ENCODE measurements at places on chromosomes 5 and 9.

DNA sequence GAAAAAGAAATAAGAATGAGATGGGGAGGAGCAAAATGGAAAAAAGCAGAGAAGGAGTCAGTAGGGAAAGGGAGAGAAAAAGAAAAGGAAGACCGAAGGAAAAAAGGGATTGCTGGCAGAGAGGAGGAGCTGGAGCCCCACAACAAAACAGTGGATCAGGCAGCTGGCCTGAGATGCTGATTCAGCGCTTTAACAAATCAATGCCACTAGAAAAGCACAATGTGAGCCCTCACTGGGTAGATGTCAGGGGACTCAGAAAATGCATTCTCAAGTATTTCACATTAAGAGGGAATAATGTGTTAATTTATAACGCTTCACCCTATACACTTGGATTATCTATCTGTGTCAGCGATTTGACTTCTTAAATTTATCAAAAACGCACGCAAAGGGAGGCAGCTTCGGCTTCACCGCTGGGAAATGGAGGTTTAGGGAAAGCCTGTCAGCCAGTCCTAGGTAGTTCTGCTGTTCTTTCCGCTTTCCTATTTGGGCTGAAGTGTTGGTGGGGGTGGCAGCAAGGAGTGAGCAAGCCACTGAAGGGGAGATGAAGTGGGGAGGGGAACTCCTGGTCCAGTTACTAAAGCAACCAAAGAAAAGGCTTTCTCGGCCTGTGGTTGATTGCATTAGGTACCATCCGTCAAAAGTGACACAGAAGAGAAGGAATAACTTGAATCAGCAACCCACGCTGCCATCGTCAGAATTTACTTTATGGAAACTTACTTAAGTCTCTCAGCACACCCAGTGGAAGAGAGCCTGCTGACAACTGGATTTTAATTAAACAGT is 161.6 kb downstream of the BNC2 start:
- DNase-seq: no peak

DNA sequence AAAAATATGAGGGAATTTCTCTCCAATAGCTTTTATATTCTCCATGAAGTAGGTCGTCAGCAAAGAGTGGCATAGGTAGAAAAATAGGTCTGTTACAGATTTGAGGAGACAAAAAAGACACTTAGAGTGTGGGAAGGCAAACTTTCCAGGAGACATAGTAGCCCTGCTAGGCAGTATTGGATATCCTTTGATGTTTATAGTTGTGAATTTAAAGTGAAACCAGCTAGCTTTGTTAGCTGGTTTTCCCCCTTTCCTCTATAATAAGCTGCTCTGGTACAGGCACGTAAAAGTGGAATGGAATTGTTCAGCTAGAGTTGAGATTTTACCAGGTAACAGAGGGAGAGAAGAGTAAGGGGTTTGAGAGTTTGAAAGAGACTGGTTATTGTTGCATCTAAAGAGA is 17.1 kb upstream of the APC start:
- DNase-seq: no peak

- no peak for DNase-seq
Measured at GRCh38 chr9:106897236-106897635, 34.3 kb downstream of the ZNF462 start.

DNA sequence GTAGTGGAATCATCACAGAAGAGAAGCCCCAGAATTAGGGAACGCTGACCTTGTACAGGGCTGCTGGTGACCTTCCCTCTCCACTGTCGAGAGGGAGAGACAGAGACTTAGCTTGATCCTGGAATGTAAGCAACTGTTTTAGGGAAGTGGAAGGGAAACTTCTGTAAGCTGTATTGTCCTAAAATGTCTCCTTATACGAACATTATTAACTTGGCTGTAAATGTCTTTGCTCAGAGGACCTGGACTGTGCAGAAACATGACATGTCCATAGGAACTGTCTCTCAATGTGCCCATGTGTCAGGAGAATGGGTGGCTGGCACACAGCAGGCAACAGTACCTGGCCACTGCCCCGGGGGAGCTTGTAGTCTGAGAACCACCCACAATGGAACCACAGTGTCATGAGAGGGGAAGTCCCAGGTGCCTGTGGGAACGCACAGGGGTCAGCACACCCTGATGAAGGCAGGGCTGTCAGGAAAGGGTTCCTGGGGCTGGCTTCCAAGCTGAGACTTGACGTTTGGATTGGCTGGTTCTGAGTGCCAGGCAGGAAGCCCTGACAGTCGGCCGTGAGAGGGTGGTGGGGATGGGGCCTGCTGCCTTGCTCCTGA is 34.0 kb downstream of the DAP start:
- DNase-seq: no peak

- no peak for DNase-seq
Measured at GRCh38 chr5:39616131-39616530, 191.4 kb upstream of the DAB2 start.

- peak; percentile 78 for DNase-seq
Measured at GRCh38 chr5:154221371-154221896, 30.9 kb downstream of the GALNT10 start.

- peak; percentile 5 for DNase-seq
Measured at GRCh38 chr5:126031989-126032716, 391.1 kb upstream of the GRAMD2B start.

DNA sequence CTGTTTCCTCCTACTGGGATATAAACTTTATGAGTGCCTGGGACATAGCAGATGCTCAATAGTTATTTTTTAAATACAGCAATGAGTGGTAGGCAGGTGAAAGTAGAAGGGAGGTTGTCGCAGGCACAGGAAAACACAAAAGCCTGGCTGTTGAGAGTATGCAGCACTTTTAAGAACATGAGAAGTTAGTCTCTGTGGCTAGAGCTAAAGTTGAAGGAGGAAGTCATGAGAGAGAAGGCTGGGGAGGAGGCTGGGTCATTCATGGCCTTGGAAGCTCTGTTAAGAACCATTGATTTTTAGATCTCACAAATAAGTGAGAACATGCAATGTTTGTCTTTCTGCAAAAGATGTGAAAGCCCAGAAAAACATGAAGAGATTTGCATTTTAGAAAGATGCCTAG is 126.7 kb downstream of the PRKACG start:
- no peak for DNase-seq

DNA sequence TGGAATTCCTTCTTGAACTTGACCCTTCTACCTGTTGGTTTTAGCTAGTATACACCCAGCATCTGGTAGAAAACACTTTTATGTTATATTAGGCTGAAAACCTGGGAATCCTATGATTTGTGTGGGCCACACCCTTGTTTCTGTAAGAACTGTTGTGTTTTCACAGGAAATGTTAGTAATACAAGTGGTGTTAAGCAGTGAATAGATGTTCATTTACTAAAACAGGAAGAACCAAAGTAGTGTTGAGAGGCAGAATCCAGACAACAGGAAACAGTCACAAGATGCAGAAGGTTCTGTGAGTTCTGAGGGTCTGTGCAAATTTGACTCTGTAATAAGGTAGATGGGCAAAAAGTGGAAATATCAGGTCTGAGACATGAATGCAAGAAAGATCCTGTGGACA is 73.0 kb upstream of the RAI14 start:
- DNase-seq: no peak

DNA sequence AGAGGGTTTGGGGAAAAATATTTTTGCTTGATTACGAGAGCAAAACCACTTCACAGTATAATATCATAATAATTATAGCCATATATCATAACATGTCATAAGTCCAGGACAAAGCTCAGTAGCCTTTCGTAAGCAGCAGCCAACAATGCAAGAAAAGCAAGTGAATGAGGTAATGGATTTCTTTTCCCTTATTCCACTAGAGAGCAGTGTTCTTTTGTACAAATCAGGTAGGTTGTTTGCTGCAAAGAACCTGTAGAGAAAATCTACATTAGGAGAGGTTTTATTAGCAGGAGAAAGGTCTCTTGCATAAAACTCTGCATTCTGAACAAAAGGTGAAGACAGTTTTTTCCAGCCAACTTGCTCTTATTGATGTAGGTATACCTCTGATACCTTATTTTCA is 1033.4 kb downstream of the TLE4 start:
- DNase-seq: peak; percentile 24

DNA sequence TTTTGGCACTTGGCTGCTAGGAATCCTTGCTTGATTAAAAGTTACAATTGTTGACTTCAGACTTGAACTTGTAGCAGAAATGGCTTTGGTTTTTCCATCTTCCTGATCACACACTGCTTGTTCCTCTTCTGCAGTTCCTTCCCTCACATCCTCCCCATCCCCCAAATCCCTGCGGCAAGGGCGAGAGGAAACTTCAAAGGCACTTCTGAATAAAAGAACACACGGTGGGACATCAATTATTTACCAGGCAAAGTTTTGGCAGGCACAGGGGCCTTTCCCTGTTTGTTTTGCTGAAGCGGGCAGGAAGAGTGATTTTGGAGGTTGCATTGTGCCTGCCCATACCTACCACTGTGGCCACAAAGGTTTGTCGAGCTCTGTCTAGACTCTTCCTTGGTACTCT is 260.9 kb downstream of the KIF4B start:
- no peak for DNase-seq

DNA sequence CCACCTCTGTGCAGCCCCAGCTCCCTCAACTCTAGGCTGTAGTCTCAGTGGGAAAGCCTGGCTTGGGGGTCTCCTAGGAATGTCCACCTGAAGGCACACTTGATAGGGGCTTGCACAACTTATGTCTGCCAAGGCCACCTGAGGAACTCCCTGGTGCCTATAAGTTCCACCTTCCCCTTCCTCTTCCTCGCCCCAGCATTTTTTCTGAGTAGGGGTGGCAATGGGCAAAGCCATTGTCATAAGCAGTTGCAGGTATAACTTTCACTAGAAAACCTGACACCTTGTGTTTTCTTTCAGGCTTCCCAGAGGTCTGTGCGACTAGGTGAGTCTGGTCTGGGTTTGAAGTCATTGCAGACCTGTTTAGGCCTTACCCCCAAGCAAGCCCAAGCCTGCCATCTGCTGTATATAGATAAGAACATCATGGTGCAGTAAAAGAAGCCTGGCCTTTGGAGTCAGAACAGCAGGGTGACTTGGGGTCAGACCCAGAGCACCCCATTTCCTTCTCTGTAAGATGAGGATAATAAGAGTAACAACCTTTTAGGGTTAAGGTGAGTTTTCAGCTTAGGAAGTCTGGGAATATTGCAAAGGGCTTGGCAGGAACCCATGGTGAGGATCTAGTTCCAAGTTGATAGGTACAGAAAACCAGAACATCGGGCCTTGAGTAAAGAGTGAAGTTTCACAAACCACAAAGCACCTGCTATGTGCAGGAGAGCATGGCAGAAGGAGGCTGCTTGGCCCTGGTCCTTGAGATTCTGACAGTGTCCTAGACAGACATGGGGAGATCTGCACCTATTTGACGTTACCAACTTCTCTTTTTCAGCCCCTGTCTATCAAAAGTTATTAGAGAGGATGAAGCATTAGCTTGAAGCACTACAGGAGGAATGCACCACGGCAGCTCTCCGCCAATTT is 33.8 kb downstream of the TGFBI start:
- no peak for DNase-seq

- no peak for DNase-seq
Measured at GRCh38 chr5:14598225-14598624, 16.6 kb downstream of the OTULINL start.

DNA sequence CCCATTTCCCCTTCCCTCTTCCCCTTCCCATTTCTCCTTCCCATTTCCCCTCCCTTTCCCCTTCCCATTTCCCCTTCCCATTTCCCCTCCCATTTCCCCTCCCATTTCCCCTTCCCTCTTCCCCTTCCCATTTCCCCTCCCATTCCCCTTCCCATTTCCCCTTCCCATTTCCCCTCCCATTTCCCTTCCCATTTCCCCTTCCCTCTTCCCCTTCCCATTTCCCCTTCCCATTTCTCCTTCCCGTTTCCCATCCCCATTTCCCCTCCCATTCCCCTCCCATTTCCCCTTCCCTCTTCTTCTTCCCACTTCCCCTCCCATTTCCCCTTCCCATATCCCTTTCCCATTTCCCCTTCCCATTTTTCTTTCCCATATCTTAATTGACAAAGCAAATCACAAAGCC is 109.0 kb downstream of the OLFM1 start:
- DNase-seq: no peak

DNA sequence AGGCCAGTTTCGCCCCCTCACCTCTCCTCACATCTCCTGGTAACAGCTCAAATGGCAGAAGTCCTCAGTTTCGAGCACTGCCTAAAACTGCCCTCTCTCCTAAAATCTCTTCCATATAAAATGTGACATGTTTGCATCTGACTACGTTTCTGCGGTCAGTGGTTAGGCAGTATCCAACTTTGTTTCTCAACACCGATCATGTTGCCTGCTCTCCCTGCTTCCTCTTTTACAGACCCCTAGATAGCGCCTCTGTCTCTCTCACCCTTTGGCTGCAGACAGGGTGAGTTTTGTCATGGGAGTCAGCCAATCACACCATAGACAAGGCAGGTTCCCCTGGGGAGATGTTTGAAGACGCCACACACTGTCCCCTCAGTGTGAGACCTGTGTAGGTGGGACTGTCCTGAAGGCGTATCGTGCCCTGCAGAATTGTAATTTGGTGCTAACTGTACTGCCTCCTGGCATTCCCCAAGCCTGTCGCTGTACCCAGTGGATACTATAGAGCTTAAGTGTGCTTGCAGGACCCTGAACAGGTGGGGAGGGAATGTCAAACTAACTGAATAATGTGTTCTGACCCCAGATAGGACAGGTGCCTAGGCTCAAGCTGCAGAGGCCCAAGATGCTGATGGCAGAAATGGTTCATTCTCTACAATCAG is 1.1 kb downstream of the HEXB start:
- DNase-seq: no peak

GRCh38 chr5:110790673-110791072 is 51.9 kb downstream of the SLC25A46 start:
- DNase-seq: peak; percentile 32

- DNase-seq: no peak
Measured at GRCh38 chr9:12141422-12141821, 551.8 kb upstream of the TYRP1 start.

GRCh38 chr9:27297050-27297449 is at the start of gene EQTN:
Gene EQTN (minus strand): TSS chr9:27297150. CDS start chr9:27297055, 95 bp downstream.
- no peak for DNase-seq

DNA sequence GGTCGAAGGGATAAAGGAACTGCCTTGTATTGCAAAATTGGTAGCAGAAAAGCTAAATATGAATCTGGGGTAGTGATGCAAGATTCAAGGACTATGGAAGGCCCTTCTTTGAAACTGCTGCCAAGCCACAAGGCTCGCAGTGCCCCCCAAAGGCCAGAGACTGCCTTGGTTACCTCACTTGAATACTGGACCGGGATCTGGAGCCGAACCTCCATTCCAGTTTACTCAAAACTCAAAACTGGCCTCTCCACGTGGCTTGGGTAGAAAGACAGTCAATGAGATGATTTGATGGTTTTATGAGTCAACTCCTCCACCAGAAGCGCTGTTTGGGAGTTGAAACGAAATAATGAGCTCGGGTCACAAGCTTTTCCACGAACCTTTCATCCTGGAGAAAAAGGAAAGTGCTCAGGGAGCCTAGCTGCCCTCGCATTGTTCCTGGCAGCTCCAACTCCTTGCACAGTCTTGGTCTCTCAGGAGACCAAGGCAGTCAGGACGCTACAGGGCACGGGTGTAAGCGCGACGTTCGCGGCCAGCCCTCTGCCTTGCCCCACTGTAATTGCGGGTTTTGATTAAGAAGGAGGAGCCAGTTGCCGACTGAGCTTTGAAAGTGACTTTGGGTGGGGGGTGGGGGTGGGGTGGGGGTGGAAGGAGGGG is 2.8 kb downstream of the ST8SIA4 start:
- no peak for DNase-seq

- DNase-seq: no peak
Measured at GRCh38 chr5:5634817-5635216, 212.3 kb downstream of the ICE1 start.

GRCh38 chr5:21452449-21452848 is 1400.7 kb downstream of the CDH12 start:
- DNase-seq: no peak
